Tongue (tissue), 3 donors: ENCODE measurements at places on chromosomes 12 and 14.
A peak's percentile ranks its signal among the peaks of the same experiment; 100 is the strongest.

GRCh38 chr12:40238266-40238902 is 13.6 kb downstream of the LRRK2 start:
- no peak for DNase-seq

- no peak for DNase-seq
These were observed 301.5 kb downstream of the NELL2 start for GRCh38 chr12:44574586-44574985.

DNA sequence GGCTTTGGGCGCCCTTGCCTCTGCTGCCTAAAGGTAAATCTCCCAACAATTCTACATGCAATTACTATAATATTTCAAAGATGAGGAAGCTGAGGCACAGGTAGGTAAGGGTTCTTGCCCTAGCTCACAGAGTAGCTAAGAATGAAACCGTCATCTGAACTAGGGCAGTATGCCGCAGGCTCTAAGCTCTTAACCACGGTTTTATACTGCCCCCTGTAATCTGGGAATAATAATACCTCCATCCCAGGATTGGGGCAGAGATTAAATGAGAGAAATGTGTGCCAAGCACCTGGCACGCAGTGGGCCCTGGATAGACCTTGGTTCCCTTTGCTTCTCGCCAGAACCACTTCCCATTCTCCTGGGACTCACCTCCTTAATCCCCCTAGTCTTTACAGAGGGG is 1.5 kb upstream of the HRK start:
- DNase-seq, result peak; percentile 49

DNA sequence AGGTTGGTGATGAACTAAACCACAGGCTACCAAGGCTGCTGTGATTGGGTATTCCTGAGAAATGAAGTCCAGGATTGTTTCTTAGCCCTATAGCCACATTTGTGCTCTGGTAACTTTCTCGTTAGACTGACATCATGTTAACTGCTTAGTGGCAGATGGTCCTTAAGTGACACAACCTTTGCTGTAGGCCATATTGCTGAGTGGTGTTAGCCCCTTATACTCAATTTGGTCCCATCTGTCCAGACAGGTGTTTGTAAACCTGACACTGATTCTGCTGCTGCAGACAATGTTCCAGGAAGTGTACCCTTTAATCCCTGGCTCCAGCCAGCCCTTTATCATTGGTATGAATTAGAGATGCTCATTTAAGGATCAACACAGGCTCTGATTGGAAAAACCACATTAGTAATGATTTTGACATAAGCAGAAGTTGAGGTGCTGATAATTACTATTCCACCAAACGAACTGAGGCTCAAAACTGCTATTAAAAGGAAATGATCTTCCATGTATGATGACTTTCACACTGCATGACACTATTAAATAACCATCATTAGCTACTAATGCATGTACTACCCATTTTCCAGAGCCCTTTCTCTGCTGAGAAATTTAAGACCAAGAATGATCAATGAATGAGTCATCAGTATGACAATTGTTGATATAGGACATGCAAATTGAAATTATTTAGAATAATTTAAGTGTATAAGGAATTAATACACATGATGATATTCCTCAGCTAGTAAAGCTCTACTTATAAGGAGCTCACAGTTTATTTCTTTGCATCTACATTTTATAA is 3.6 kb upstream of the SSTR1 start:
- DNase-seq, result no peak

DNA sequence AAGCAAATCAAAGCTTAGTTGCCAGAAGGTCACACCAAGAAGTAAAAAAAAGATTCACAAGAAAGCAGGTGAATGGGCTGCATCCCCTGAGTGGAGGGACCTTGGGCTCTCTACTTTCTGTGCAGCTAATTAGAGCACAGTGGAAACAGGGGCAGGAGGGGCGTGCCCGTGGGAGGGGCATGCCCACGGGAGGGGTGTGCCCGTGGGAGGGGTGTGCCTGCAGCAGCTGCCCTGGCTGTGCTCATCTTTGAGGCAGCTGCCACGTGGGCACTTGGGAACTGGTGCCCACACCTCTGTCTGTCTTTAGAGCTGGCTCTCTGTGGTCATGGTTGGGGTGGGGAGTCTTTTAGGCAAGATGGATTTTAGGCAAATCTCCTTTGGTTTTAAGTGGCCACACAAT is 60.0 kb downstream of the EML1 start:
- DNase-seq, result peak; percentile 50

- DNase-seq, result no peak
These were observed 36.7 kb downstream of the KIF21A start for GRCh38 chr12:39406262-39406661.

DNA sequence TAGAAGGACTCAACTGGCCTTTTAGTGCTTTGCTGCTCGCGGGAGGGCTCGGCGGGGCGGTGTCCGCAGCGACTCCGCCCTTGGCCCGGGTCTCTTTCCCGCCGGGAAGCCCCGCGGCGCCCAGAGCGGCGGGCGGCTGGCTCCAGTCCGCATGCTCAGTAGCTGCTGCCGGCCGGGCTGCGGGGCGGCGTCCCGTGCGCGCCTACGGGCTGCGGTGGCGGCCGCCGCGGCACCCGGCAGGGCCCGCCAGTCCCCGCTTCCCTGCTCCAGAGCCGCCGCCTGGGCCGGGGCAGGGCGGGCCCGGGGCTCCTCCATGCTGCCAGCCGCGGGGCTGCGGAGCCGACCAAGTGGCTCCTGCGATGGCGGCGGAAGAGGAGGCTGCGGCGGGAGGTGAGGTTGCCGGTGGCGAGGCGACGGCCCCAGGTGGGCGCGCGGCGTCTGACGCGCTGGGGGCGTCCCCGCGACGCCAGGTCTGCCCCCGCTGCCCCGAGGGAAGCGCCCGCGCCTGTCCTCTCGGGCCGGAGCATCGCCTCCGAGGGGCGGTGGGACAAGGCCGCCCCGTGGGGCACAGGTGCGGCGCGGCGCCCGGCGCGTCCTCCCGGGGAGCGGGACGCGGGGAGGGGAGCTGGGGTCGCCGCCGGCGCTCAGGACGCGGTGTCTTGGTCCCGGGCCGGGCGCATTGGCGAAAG is at the start of gene BMAL2:
Gene BMAL2, plus strand, starts transcription at position 123 of the 689 bp plus-strand sequence. Its CDS starts 237 bp downstream, at position 360.
- DNase-seq, result peak; percentile 50

DNA sequence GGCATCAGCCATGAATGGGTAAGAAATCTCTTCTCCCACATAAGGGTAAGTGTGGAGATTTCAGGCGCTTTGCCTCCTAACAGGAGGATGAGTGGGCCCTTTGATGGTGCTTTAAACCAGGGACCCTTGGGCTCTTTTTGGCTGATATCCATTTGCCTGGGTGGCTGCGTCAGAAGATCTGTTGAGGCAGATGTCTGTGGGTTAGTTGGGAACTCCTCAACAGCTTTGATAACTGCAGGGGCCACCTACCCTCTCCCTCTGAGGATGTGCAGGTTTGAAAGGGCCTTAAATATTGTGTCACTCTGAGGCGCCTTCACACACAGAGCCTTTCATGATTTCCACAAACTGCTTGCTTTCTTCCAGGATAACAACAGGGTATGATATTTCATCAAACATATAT is 210.7 kb downstream of the PPM1H start:
- DNase-seq, result no peak

DNA sequence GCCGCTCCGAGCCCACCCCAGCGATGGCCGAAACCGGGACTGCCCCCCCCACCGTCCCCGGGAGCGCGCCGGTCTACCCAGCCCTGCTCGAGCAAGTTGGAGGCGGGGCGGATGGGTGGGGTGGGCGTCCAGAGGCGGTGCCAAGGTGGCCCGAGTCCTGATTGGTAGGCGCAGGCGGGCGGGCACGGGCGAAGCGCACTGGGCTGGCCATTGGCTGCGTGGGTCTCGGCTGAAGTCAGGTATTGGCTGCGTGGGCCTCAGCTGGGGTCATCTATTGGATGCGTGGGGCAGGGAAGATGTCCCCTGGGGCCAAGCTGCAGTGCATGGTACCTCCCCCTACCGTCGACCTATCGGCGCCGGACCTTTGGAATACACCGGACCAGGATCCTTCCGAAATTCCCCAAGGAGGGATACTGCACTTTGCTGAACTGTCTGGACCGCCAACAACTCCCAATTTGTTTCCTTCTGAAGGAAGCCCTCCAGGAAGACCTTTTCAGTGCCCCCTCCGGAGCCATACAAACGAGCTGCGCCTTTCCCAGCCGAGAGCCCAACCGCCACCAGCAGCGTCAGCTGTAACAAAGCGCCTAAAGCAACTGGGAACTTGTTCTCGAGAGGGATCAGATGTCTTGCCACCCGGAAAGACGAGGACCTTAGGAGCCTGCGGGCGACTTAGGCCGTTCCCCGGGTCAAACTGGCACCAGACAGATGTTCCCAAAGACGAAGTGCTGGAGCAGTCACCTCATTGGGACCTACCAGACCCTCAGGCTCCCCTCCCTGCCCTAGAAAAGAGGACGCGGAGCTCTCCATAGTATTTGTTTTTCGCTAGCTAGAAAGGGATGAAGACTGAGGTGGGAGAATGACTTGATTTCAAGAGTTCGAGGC is at the start of gene HOMEZ:
Gene HOMEZ, minus strand, starts transcription at position 113 of the 882 bp plus-strand sequence. CDS start 180 bp downstream, outside the sequence.
- DNase-seq, result peak; percentile 99

GRCh38 chr12:25794571-25794970 is 163.9 kb upstream of the RASSF8 start:
- DNase-seq, result no peak

GRCh38 chr12:57477710-57478681 is 1.7 kb downstream of the ARHGAP9 start:
- DNase-seq, result no peak

- DNase-seq, result peak; percentile 19
These were observed 159.0 kb downstream of the LRIG3 start for GRCh38 chr12:58761308-58761707.

GRCh38 chr12:124626971-124627411 is 59.6 kb upstream of the NCOR2 start:
- peak; percentile 83 for DNase-seq

GRCh38 chr12:105445249-105445648 is 114.8 kb downstream of the C12orf75 start:
- no peak for DNase-seq

GRCh38 chr12:14473707-14474287 is 93.9 kb downstream of the PLBD1 start:
- DNase-seq, result peak; percentile 12

- no peak for DNase-seq
These were observed 165.5 kb upstream of the CCND2 start for GRCh38 chr12:4107911-4108697.

DNA sequence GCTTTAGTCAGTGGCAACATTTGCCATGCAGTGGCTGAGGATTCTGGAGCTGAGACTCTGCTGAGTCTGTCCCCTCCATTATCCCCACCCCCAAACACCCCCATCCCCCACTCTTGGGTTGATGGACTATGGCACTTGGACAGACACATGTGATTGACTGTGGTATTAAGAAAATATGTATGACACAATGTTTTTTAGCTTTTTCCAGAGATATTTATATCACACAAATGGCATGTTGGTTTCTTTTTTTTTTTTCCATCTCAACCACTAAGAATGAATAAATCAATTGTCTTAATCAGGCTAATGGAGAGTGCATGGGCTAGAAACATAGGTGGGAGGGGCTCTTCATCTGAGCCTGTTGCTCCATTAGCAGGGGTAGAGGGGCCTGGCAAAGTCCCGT is 30.7 kb upstream of the MAP1LC3B2 start:
- DNase-seq, result no peak

GRCh38 chr14:90900476-90901083 is 84.3 kb upstream of the TTC7B start:
- no peak for DNase-seq

- no peak for DNase-seq
These were observed 65.5 kb upstream of the KITLG start for GRCh38 chr12:88645816-88646215.

DNA sequence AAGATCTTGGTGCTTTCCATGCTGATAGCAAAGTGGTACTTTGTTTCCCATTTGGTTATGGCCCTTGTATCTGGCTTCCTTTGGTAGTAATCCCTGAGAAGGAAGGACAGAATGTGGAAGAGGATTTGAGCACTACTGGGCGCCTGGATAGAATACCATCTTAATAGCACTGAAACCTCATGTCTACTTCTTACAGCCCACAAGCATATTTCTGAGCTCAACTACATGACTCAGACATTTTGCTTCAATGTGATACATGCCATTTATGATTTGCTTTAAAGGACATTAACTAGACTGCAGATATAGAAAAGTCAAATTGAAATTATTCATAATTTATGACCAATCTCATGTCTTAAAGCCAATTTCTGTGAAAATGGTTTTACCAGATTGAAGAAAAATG is 80.4 kb downstream of the LIN7A start:
- DNase-seq, result no peak

GRCh38 chr12:123076604-123077297 is 74.1 kb downstream of the PITPNM2 start:
- DNase-seq, result no peak

GRCh38 chr12:11621797-11622423 is 27.6 kb upstream of the ETV6 start:
- peak; percentile 12 for DNase-seq

DNA sequence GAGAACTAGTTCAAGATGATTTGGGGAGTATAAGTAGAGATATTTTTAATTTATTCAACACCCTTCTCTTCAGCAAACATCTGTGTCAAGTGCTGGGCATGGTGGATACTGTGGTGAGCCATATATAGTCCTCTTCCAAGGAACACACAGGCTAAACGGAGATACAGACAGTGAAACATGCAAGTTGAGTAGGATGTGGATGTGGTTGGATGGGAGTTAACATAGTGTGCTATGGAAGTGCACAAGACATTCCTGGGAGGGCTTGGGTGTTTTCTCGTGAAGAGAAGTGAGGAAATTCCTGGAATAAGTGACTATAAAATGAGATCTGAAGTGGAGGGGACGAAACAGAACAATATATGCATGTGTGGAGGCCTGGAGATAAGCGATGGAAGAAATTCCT is 181.1 kb upstream of the NPAS3 start:
- DNase-seq, result no peak

GRCh38 chr12:76259106-76259505 is 89.1 kb downstream of the BBS10 start:
- DNase-seq, result no peak

GRCh38 chr12:108495054-108495453 is 20.0 kb upstream of the FICD start:
- peak; percentile 31 for DNase-seq

GRCh38 chr14:88553886-88554456 is 836 bp downstream of the PTPN21 start:
- peak; percentile 62 for DNase-seq

DNA sequence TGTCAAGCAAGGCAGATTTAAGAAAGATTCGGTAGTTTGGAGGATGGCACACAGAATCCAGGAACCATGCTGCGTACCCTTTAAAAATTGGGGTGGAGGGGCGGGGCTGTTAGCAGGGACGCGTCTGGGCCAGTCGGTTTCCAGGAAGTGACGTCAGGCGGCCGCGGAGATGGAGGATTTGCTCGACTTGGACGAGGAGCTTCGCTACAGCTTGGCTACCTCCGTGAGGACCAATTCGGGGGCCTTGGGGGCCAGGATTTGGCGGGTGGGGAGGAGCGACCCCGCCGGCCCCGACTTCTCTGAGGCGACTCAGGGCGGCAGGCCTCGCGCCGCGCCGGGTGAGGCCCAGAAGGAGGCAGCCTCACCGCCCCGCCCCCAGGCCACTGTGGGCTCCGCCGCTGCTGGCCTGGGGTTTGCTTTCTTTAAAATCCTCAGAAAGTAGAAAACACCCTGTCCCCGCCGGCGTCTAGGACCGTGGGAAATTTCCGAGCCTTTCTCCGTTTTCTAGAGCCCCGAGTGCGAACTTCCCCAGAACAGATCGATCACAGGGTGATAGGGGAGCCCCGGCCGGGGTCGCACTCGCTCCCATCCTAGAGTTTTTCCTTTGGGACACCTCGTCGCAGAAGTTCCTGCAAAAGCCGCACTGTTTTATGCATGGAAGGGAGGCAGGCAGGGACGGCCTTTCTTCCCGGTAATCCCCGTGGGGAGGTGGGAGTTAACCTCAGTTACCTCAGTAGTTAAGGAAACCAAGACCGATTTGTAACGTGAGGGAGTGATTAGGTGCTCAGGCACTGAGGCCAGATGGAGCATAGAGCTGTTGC is at the start of gene IFT43:
Gene IFT43, plus strand, starts transcription at position 146 of the 821 bp plus-strand sequence. Its CDS starts 24 bp downstream, at position 170.
- DNase-seq, result peak; percentile 97
